ENCODE measurements at places on chromosomes 12 and 14. TPM values are rescaled to one million over a fixed set of nuclear protein-coding genes. Genes with fewer than 3 reads are reported as not detected.
A peak's percentile ranks its signal among the peaks of the same experiment; 100 is the strongest.

Gene DLK1
- not detected for total RNA-seq

- DNase-seq = no peak
These were observed 25.6 kb upstream of the GPATCH2L start for GRCh38 chr14:76126076-76126475.

- DNase-seq = no peak
These were observed 1.4 kb upstream of the CDCA4 start for GRCh38 chr14:105022276-105022670.

- peak; percentile 79 for DNase-seq
These were observed 44.0 kb upstream of the SINHCAF start for GRCh38 chr12:31369712-31370521.

- DNase-seq = no peak
These were observed 38.4 kb upstream of the TMEM132C start for GRCh38 chr12:128228581-128228980.

DNA sequence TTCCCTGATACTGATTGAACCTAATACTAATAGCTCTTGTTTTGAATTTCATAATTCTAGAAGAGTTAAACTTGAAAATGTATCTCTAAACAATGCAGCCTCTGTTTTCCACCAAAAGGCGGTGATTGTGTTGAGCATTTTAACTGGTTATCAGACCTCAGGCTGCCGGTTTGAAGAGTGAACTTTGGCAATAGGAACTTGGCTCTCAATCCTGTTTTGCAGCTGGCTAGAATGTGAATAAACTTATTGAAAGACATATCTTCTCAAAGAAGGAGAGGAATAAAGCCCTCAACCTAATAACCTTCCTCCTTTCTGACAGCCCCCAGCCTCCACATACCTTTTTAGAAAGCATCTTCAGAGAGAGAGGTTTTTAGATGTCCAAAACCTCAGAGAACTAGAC is 105.4 kb downstream of the SRGAP1 start:
- DNase-seq = peak; percentile 31

Gene BTG1
- 4.8 TPM for total RNA-seq

DNA sequence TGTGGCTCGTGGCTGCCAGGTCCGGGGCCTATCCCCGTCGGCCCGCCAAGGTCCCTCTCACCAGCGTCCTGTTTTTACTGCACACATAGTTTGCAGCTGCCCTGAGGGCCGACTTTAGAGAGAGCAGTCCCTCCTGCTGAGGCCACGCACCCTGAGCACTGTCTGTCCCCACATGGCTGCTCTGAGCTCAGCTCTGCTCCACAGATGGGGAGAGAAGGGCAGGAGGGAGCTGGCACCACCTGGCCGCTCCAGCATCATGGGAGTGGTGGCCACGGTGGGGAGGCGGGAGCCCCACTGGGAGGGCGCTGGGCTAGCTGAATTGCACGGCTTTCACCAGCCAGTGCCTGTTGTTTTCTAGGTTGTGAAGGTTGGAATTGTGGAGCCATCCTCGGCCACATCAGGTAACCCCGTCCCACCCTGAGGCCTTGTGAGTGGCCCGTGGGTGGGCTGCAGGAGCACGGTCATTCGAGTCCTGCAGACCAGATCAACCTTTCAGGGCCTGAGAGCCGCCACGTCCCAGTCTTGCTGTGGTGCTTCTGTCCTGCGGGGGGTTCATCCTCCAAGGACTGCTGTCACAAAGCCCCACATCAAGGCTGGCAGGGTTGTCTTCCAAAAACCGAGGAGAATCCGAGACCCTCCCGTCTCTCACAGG is 7.4 kb upstream of the TEX22 start:
- no peak for DNase-seq

DNA sequence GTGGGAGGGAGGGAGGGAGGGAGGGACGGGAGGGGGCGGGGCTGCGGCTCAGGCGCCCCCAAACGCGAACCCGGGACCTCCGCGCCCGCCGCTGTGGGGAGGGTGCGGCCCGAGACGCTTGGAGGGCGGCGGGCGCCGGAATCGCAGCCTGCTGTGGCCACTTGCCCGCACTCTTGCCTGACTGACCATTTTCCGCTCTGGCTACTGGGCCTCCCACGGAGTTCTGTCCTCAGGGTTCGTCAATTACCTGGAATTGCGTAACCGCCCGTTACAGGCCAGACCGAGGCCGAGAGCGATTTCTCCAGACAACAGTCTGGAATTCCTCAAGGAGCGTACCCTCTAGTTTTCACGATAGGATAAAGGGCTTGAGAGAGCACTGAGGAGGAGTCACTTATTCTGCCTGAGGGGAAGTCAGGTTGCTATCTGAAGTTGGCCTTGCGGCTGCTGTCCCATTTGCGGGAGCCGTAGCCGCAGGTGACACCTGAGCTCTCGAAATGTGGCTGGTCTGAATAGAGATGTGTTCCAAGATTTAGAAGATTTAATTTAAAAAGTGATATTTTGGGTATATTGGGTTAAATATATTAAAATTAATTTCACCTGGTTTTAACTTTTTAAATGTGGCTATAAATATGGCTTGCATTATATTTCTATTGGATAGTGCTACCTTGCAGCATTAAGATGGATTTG is 446 bp upstream of the ZNF641 start:
- DNase-seq = peak; percentile 91

DNA sequence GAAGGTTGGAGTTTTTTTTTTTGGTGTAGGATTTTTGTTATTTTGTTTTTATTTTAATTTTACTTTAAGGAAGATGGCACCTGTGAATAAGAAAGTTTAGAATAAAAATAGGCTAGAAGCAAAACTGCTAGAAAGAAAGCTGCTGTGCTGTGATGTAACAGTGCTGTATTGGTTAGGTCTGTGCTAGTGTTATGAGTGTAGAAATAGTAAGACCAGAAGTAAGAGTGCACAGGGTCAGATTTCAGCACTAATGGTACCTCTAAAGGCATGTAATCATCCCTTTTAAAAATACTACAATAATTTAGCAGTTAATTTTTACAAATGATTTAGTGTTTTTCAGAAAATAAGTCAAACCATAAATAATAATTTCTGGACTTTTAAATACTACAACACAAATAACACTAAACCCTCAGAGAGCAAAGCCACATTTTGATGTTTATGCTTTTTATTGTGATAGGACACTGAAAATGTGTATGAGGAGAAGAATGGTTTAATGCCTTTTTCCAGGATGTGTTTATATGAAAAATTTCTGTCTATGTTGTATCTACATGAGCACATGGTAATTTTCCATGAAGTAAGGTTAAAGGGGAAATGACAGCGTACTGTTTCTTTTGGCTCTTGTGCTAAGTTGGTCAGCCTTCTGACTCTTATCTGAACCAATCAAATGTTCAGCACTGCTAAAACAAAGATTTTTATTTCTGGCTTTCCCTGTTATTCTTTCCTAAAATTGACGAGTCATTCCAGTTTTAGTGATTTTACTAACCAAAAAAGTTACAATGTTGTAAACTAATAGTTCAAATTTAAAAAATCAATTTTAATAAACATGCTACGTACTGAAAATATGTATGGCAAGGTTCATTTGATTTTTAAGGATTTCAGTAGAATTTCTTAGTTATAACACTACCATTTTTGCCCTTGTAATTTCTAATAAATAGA is 96.1 kb downstream of the PPHLN1 start:
- DNase-seq = peak; percentile 71

- no peak for DNase-seq
These were observed 93.6 kb downstream of the HECTD4 start for GRCh38 chr12:112288638-112289037.

Gene RAD9B
- total RNA-seq = 1.3 TPM

Data from fibroblast of villous mesenchyme (primary cell).